ENCODE measurements at places on chromosomes 13 and 19.

DNA sequence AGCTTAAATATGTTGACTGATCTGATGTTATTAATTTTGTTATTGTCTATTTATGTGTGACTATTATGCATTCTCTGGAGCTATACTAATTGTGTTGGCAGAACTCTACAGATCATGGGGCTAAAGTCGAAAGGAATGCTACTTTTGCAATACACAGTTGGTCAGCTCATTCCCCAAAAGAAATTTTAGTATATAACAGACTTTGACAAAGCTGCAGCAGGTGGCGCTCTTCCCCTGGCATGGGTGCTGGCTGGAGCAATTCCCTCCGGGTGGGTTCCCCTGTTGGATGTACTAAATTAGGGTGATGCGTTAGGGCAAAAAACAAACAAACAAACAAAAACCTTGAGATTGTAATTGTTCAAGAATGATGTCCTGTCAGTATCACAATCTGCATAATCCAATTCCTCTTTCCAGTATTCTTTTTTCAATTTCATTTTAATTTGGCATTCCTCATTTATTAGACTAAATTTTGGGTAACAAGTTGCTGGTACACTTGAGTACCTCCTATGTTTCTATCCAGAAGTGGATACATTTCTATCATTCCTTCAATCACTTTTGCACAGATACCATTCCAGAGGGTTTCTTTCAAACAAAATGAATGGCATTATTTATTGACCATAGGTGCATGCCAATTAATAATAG, 322.8 kb upstream of the EDNRB start:
- no peak for DNase-seq

DNA sequence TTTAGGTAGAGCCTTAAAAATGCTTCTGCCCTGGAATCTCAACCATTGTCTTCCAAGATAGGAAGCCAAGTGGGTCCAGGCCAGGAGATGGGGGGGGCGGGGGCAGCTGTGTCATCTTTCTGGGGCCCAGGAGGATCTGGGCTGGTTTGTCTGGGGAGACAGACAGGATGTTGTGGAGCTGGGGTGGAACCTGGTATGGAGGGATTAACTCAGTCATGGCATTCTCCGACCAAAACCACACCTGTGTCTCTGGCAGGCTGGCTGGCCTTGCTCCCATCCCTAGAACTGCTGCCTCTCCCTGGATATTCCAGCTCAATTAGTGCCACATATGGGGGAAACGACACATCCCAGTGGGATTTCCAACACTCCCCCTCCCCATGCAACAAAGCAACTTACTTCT, 2.7 kb upstream of the MAP2K7 start:
- DNase-seq: no peak

DNA sequence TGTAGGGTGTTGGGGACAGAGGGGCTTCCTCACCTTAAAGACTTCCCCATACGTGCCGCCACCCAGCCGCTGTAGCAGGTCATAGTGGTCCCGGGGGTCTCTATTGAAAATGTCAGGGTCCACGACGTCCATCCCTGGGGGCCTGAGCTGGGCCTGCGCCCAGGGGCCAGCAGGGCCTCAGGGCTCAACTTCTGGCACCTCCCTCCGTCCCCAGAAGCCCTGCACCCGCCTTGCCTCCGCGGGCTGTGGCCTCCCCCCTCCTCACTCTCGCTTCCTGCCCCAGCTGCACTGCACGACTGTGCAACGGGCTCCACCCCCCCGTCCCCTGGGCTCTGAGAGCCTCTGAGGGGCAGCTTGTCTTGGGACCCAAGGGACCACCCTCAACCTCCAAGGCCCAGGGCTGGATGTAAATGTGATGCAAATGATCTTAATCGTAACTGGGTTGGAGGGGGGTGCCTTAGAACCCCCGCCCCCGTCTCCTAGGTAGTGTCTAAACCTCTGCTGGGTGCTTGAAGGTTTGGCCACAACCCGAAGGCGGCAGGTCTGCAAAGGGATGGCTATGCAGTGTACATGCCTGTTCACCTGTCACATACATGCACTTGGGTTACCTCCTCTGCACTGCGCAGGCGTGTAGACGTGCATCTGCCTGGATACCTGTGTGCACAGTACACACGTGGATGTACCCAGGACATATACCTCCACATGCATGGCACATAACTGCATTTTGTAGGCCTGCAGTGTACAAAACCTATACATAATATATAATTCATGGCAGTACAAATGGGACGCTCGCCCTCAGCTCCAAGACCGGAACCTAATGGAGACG, at the start of gene MAP4K1:
Gene MAP4K1 (minus strand): TSS at position 190 of the 826 bp plus-strand sequence. CDS start 58 bp downstream, at position 132.
- DNase-seq: peak; percentile 69

- DNase-seq: no peak
These were observed 17.4 kb downstream of the CHST8 start for GRCh38 chr19:33639035-33639681.

DNA sequence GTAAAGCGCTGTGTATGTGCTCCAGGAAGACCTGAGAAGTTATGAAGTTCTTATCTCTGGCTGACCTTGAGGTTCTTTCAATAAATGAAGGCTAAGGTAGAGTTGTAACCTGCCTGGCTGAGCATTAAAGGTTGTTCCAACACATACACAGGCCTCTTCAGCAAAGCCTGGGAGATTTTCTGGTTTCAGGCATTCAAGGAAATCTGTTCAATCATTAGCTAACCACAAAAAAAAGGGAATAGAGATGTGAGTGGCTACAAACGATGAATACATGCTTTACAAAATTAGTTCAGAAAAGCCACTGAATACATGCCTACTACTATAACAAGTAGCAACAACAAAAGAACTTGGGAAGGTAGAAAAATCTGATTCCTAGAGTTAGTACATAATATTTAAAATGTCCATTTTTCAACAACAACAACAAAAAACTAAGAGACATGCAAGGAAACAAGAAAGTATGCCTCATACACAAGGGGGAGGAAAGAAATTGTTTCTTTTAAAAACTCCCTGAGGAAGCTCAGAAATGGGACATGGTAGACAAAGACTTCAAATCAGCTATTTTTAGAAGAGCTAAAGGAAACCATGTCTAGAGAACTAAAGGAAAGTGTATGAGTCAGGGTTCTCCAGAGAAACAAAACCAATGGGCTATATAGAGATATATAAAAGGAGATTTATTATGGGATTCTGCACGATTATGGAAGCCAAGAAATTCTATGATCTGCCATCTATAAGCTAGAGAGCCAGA, 191.5 kb upstream of the IPO5 start:
- DNase-seq: no peak

DNA sequence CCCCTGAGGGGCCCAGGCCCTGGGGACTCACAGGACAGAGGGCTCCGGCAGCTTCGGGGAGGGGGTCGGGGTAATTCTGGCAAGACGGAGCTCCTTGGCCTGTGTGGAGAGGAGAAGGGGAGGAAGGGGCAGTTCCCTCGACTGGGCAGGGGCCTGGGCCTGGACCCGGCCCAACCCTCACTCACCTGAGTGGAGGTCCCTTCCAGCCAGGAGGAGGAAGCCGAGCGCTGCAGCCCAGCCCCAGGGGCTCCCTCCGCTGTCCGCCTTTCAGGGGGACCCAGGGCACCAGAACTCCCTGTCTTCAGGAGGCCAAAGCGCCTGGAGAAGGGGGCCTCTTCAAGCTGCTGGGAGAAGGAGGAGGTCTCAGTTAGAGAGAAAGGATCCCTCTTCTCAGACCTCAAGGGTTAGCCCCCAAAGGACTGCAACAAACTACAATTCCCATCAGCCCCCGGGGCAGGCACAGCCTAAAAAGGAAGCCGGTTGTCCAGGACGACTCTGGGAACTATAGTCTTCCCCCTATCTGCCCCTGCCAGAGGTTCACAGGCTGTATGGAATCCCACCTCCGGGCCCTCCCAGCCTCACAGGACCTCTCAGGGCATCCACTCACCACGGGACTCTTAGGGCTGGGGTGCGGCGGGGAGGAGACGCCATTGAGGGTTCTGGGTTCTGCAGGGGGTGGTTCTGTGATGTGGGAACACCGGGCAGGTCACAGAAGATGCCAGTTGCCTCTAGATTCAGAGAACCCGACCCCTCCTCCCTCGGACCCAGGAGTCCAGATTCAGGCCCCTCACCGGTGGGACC, 19.8 kb downstream of the EPS8L1 start:
- DNase-seq: no peak

- no peak for DNase-seq
These were observed 461.7 kb downstream of the KLF12 start for GRCh38 chr13:73672492-73672891.

- no peak for DNase-seq
These were observed 28.1 kb downstream of the ZNF14 start for GRCh38 chr19:19704836-19705235.

GRCh38 chr19:4229179-4229931, at the start of gene EBI3:
Gene EBI3, plus strand, starts transcription at chr19:4229523. Its CDS starts 28 bp downstream, at chr19:4229551.
- no peak for DNase-seq

DNA sequence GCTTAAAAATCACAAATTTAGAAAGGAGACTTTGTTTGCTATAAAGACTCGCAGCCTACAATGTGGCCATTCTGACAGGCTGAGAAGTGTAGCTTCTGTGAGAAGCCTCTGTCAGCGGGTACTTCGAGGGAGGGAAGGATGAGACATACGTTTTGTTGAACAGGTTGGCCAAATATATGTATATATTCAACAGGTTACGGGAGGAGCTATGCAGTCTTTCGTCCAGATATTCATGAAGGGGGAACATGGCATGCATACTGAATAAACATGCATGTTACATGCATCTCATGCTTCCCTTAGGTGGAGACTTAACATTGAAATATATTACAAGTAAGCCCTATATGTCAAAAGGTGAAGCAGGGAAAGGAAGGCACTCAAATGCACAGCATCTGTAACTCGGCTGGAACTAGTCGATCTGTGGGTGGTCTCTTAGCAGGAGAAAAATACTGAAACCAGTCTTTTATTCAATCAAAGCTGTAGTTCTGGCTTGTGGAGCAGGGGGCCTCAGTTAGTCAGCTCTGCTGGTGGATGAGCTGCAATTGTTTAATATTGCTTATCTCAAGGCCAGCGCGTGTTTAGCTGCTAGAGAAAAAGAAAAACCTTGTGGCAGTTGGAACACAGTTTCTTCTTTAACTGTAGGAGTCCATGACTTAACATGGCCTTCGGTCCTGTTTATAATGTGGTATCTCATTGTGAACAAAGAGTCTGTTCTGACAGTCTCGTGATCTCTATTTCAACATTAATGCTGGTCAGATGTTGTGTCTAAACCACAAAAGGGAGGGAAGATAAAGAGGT, 94.3 kb downstream of the FAM216B start:
- DNase-seq: no peak

DNA sequence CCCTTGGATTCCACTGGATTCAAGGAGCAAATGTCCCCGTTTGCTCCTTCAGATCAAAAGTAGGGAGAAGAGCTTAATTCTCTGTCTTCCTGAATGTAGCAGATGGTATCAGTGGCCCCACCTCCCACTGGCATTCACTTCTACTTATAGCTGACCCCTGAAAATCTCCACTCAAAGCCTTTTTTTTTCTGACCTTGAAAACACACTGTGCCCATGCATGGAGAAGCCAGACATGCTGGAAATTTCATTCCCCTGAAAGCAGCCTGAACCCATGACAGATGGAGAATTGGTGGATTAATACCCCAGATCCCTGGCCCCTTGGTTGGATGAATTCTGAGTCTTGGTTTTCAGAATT, 76.6 kb upstream of the UBAC2 start:
- no peak for DNase-seq

DNA sequence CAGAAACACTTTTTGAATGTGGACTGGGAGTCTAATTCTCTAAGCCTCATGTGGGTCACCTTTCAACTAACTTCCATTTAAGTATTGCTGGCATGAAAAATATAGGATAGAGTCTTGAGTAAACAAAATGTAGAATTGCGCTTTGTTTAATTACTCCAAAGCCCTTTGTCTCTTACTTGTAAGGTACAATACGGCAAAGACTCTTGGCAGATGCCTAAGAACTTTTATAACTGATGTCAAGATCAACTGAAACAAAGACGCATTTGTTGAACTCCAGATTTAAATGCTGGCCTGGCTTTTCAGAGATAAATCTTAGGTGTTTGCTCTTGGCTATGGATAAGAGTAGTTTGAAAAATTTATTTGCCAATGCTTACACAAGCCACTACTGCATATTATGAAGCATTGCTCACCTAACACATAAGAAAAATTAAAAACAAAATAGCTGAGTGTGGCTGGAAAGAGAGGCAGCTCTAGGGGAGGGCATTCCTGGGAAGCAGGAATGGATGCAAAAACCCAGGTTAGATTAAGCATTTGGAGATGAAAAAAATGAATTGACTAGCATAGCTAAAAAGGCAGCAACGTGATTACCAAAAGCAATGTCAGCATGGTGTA, 107.3 kb upstream of the STARD13 start:
- no peak for DNase-seq

GRCh38 chr19:19111136-19111835, 27.0 kb downstream of the TMEM161A start:
- DNase-seq: no peak

- no peak for DNase-seq
These were observed 160.3 kb downstream of the KCTD15 start for GRCh38 chr19:33956941-33957340.

GRCh38 chr19:55473225-55474012, 3.0 kb upstream of the ZNF628 start:
- no peak for DNase-seq

GRCh38 chr13:51999510-51999911, 11.7 kb downstream of the ATP7B start:
- no peak for DNase-seq

GRCh38 chr13:43127103-43127798, 103.9 kb downstream of the DNAJC15 start:
- DNase-seq: no peak

DNA sequence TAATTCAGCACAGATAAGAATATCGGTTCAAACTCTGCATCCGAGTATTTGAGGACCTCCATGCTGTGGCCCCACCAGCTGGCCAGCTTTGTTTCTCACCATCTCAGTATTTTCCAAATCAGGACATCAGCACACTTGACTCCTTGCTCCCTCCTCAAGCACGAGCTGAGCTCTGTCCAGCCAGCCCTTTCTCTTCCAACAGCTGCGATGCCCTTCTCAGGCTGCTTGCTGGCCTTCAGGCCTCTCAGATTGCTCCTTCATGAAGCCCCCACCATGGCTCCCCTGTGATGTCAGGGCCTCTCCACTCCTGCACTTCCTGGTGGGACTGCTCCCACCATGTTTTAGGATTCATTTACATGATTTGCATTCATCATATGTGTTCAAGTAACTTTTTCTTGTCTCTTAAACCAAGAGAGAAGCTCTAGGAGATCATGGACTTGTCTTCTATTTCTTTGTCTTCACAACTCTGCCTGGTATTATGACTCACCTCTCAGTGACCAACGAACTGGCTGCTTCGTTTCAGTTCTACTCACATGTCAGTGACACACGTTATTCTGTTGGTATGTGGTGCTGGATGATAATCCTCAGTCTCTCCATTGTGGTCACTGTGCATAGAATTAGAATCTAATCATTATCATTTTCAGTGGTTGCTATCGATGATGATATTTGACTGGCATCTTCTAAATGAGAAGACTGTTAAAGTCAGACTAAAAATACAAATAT, 471.7 kb downstream of the EFNB2 start:
- DNase-seq: no peak

GRCh38 chr19:52584736-52585440, 14.8 kb downstream of the ZNF701 start:
- no peak for DNase-seq

GRCh38 chr19:7497292-7497691, 8.5 kb upstream of the PEX11G start:
- no peak for DNase-seq

- no peak for DNase-seq
These were observed 811 bp upstream of the ZNF8 start for GRCh38 chr19:58277748-58278540.

- no peak for DNase-seq
These were observed 10.8 kb downstream of the CLN5 start for GRCh38 chr13:77002590-77003190.

GRCh38 chr13:76991432-76991795, 467 bp upstream of the CLN5 start:
- DNase-seq: peak; percentile 69
